HT1080 (cell line): ENCODE measurements at places on chromosomes 6 and 20.

GRCh38 chr6:88443554-88443953 lies 277.4 kb upstream of the CNR1 start:
- DNase-seq = no peak

GRCh38 chr6:17556014-17556413 lies 44.1 kb upstream of the FAM8A1 start:
- no peak for DNase-seq

DNA sequence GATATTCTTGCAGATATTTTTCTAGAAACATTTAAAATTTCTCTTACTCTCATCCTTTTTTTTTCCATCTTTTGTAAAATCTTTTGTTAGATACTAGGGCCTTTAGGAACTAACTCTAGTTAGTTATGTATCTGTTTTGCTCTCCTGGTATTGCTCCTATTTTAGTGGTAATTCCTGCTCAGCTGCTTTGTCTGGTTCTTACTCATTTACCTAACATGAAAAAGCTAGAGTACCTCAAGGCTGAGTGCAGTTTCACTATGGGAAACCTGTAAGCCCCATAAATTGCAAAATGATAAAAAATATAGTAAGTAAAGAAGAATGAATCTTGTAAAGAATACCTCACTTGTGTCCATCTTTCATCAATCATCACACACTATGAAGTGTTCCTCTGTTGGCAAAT lies 1602.0 kb downstream of the GRIK2 start:
- no peak for DNase-seq

GRCh38 chr20:58752565-58752964 lies 60.0 kb downstream of the NPEPL1 start:
- no peak for DNase-seq

DNA sequence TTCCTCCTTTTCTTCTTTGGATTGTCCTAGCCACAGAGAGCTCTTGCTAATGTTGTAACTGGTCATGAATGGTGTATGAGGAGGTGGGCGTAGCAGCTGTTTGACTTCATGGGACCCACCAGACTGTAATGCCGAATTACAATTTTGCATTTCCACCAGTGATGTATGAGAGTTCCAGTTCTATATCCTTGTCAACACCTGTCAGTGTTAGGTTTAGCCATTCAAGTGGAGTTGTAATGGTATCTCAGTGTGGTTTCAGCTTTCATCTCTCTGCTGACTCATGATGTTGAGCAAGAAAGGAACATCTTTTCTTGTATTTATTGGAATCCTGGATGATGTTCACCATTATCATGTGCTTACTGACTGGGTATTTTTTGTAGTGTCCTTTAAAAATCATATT lies 5.1 kb downstream of the IGF2R start:
- peak; percentile 75 for DNase-seq

DNA sequence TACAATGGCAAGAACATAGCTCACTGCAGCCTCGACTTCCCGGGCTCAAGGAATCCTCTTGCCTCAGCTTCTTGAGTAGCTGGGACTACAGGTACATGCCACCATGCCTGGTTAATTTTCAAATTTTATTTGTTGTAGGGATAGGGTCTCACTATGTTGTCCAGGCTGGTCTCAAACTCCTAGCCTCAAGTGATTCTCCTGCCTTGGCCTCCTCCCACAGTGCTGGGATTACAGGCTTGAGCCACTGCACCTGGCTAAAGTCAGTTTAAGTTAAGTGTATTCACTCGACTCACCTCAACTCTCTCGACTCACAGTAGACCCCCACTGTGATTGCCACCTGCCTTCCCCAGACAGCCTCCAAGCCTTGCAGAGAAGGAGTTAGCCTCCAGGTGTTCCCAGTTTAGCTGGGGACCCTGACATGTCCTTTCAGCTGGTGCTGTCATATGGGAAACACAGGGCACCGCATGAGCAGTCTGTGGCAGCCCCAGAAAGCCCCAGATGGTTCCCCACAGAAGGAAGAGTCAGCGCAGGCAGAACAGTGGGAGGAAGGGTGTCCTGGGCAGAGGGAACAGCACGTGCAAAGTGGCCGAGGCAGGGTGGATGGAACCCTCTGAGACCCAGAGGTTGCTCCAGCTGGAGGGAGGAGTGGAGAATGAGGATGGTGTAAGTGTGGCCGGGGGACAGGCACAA lies 40.4 kb downstream of the CEBPB start:
- DNase-seq = no peak

- DNase-seq = no peak
Observed at GRCh38 chr6:149859938-149860337, 4.2 kb downstream of the LRP11 start.

- peak; percentile 13 for DNase-seq
Observed at GRCh38 chr6:138105880-138106664, 1.1 kb downstream of the PERP start.

DNA sequence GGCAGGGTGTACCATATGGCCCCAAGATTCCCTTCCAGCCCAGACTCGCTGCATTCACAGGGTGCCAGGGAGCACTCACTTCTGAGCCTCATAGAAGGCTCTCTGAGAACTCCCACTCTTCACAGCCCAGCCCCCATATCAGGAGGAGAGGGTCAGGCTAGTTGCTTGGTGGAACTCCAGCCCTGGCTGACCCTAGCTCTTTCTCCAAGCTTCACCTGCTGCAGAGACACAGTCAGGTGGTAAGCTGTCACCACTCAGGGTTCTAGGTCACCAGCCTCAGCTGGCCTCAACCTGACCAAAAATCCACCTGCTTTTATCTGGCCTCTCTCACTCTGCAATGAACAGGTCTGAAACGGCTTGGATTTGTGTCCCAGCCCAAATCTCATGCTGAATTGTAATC lies 162.7 kb upstream of the MLN start:
- no peak for DNase-seq

DNA sequence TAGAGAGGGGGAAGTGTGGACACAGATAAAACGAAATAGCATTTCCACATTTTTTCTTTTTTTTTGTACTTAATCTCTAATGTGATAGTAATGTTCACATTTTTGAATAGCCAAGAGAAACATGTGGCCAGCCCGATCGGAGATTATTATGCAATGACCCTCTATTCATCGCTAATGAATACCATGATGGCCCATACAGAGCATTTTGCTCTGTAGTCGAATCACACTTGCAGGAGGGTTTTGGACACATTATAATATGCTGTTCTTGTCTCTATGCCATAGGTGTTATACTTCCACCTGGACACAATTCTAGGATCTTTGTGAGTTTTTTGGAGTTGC lies 60.1 kb downstream of the MTHFD1L start:
- DNase-seq = no peak

- DNase-seq = no peak
Observed at GRCh38 chr20:34997131-34997561, 41.5 kb downstream of the MYH7B start.
